ENCODE measurements at places on chromosomes 12 and 14.

DNA sequence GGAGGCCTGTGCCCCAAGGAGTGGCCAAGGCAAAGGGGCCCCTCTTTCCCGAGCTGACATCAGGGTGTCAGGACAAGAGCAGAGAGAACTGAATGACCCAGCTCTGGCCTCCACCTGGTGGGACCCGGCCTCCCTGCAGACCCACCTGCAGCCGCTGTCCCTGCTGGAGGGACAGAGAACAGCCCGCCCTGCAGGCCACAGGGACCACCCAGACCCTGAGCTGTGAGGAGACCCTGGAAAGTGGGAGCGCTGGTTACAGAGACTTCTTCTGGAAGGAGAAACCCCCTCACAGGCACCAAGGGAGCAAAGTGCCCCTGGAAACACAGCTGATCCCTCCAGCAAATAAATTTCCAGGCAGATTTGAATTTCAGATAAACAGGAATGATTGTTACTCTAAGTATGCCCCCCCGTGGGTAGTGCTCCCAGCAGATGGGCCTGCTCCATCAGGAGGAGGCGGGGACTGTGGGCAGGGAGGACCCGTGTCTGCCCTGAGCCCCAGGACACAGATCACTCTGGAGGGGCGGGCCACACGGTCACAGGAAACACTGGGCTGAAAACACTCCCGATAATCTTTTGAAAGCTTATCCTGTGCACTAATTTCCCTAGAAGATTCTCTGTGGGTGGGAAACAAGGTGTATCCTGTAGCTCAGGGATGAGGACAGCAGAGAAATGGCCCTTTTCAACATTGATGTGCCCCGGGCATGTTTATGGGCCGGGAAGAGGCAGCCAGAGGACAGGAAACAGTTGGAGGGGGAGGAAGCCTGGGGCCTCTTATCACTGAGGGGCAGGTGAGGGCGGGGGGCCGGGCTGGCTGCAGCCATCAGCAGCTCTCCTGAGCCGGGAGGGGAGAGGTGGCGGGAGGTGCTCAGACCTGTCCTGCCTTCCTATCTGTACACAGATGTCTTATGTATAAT lies 276.0 kb downstream of the ADGRD1 start:
- DNase-seq, result no peak

DNA sequence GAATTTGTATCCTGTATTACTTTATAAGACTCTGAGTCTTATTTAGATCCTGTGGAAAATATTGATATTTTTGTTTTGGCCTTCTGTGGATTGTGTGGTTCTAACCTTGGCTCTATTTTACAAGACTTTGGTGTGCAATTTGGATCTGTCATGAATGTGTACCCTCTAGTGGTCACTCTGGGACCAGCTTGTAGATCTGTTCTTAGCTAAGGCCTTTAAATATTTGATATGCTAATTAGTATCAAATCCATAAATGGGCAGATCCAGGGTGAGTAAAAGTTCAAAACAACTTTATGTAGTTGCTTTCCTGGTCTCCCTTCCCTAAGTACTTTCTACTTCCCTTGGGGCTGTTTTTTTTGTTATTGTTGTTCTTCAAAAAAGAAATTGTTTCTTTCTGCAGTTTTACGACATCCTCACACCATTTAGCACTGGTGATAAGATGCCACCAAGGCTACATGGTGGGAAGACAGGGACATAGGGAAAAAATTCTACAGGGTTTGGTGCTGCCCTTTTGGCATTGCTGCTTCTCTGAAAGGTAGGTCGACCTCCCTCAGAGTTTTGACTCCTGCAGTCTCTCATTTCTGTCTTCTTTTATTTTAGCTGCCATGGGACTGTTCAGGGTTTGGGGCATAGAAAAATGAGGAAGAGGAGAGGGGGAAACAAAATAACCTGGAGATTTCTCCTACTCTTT lies 238.5 kb downstream of the GPHN start:
- DNase-seq, result no peak

DNA sequence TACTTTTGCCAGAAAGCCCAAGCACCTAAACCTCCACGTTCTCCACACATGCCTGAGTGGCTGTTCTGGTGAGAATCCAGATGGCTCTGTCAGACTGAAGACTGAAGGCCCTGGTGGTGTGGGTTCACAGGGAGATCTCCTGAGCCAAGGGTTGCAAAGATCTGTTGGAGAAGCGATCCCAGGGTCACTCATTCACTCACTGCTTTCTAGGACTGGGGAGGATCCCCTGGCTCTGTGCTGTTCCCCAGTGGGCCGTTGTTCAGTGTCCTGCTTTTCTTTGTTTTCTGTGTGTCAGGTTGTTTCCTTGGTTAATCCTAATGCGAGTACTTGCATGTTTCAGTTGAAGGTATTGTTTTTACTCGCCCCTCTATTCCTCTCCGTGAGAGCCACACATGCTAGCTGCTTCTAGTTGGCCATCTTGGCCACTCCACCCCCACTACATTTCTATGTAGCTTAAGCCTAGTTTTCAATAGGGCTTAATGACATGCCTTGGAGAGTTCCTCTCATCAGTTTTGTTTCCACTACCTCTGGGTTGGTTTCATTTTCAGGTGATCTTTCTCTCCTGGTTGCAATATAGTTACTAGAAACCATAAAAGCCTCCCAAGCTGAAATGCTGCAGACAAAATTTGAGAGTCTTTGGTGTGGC lies 144.5 kb upstream of the SLC38A2 start:
- no peak for DNase-seq

DNA sequence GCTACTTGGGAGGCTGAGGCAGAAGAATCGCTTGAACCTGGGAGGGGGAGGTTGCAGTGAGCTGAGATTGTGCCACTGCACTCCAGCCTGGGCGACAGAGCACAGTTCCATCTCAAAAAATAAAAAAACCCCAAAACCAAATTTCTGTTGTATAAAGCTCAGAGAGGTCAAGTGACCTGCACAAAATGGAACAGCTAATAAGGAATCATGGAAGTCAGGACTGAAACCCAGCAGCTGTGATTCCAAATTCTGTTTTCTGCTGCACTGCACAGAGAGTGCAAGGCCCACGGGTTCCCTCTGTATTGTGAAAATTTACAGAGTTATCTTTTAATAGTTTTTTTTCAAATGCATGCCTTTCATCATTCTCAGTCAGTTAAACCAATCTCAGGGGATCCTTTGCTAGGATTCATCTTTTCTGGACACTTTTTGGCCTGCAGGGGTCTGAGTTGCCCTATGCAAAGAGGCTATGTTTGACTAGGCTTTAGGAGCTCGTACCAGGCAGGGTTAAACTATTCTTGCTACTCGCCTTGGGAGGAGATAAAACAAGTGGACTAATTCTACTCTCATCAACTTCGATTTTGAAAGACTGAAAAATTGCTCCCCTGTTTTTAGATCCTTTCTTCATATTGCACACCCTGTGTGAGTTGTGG lies 26.1 kb upstream of the AACS start:
- DNase-seq, result peak; percentile 2

- no peak for DNase-seq
These were observed 14.3 kb upstream of the PTGER2 start for GRCh38 chr14:52299692-52300278.

DNA sequence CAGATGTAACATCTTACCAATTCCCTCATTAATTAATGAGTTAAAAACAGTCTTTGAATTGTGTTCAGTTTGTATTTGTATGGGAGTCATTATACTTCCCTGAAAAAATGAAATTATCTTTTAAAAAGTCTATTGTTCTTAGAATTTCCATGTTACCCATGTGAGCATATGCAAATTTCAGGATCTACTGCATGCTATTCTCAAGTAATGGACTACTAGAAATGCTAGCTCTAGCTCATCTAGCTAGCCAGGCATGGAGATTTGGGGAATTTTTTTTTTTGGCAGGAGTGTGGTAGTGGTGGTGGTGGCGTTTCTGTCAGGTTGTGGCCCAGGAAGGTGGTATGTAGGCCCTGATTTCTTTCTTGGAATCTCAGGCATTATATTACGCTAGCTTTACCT lies 218.4 kb downstream of the AEBP2 start:
- no peak for DNase-seq

DNA sequence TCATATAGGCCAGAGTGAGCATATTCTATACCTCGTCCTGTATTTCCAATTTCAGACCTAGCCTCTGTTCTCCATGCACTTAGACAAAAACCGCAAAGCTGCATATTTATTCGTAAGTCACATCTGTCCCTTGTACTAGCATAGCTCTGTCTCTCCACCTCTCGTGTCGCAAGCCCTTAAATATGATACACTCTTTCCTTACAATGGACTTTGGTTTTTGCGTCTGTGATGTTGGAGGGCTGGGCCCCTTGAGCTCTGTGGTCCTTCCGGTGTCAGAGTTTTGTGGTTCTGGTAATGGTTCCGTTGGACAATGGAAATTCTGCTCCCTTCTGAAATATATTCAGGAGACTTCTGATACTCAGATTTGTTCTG lies 11.3 kb downstream of the PRKCH start:
- no peak for DNase-seq

DNA sequence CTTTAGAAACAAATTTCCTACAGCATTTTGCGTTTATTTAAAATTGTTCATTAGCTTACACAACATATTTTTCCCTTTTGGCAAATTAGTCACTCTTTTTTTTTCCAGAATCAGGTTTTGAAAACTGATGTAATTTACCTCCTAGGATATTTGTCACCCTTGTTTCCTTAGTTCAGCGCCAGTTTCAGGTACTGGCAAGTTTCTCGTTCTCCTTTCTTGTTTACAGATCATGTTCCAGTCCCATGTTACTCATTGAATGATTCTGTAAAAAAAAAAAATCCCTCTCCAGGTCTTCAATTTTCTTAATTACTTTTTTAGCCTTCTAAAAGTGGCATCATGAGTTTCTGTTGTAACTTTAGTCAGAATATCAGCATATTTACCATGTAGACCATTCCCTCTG lies 2.7 kb downstream of the PPP4R4 start:
- DNase-seq, result no peak

- no peak for DNase-seq
These were observed 938 bp downstream of the RALGAPA1 start for GRCh38 chr14:35808076-35808637.

DNA sequence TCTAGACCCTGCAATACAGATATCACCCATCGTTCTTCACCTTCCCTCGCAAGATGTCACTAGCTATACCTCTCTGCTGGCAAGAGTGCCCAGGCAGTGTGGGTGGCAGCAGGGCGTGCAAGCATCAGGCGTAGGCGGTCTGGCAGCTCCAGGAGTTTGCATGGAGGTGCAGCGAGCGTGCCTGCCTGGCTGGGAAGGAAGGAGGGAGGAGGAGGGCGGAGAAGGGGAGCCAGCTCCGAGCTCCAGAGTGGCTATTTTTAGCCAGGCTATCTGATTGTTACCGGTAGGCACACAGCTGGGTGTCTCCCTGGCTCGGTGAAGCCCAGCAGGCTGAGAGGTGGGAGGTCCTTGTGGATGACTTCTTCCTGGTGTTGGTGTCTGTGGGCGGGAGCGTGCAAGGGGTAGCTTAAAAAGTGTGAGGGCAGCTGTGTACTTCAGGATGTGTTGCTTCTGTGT lies 6.2 kb downstream of the FOXJ2 start:
- DNase-seq, result peak; percentile 87

DNA sequence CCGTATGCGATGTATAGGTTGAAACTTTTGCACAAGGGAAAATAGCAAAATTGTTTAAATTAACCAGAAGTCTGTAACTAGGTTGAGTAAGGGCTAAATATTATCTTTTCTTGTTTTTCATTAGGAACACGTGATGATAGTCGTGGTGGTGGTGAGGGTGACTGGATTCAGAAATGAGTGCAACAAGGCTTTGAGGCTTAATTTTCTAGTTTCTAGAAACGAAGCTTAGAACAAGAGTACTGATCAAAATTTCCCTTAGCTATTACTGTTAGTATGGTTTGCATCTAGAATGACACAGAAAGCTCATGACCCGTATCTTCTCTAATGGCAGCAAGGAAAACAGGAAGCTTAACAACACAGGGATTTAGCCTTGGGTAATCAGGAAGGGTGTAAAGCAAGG lies 7.0 kb downstream of the SLIRP start:
- DNase-seq, result no peak

GRCh38 chr14:90698379-90698869 lies 117.8 kb downstream of the TTC7B start:
- peak; percentile 92 for DNase-seq

- no peak for DNase-seq
These were observed 8.2 kb downstream of the TESC start for GRCh38 chr12:117090816-117091711.

DNA sequence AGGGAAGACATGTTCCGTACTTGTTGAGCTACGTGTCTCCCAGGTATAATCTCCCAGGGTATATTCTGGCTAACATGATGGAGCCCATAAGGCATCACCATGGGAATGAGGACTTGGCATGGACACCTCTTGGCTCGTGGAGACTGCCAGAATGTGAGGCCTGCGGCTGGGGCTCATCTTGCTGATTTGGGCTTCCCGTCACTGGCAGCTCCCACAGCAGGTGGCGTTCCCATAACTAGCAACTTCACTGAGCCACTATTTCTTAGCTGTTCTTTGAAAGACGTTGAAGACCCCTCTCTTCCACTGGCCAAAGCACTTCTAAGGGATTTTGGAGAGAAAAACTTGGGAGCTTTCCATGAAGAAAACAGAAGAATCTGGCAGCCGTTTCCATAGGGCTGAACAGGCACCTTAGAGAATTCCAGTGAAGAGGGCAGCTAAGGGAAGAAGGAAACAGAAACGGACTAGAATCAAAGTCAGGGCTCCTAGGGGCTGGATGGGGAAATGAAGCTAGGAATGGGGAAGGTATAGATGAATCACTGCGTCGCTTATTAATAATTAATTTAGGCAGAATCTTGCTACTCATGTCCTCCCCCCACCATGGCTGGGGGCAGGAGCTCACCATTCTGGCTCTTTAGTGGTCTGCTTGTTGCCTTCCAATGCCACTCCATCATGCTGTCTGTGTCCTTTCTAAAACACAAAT lies 39.7 kb upstream of the FOS start:
- no peak for DNase-seq

- DNase-seq, result no peak
These were observed 75.3 kb downstream of the SRGAP1 start for GRCh38 chr12:63919756-63920155.

- no peak for DNase-seq
These were observed 320.0 kb upstream of the ATP2B1 start for GRCh38 chr12:90028635-90029051.

DNA sequence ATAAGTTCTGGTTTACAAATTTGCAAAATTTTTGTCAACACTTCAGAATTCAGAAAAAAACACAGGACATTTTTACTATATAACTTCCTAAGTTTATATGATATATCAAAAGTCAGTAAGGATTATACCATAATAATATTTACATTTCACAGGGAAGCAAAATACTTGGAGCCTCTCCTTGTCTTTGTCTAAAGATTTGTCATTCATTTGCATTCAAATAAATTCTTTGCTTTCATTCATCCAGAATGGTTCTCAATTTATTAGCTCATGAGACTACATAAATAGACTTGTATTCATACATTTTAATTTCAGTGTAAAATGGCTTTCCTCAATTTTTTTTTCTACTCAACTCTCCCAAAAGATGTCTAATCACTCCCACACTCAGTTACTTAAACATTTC lies 96.4 kb downstream of the SLC38A6 start:
- no peak for DNase-seq
